Lower lobe of right lung (tissue), 2 donors: ENCODE measurements at places on chromosomes 12 and 14. TPM values are rescaled to one million over a fixed set of nuclear protein-coding genes. Genes with fewer than 3 reads are reported as not detected.
A peak's percentile ranks its signal among the peaks of the same experiment; 100 is the strongest.

GRCh38 chr12:122757568-122757967, 4.9 kb downstream of the DENR start:
- DNase-seq, result no peak

GRCh38 chr12:66636771-66637170, 42.1 kb downstream of the GRIP1 start:
- no peak for DNase-seq

GRCh38 chr12:100720016-100720654, 74.4 kb upstream of the ANO4 start:
- no peak for DNase-seq

DNA sequence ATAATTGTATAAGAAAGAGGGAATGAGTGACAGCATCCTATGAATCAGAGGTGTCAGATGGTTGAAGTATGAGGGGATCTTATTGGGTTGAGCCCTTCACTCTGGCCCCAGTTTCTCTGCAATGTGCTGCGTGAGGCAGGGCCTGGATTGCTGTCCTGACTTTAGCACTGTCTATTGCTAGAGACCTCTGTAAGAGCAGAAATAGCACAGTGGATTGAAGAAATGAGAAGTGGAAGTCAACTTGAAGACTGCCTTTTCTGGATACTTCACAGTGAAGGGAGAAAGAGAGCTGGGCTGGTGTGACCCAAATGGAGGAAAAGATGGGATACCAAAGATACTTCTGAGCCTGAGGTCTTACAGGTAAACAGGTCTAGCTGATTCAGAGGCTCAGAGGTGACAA, 5.8 kb downstream of the ASCL4 start:
- no peak for DNase-seq

DNA sequence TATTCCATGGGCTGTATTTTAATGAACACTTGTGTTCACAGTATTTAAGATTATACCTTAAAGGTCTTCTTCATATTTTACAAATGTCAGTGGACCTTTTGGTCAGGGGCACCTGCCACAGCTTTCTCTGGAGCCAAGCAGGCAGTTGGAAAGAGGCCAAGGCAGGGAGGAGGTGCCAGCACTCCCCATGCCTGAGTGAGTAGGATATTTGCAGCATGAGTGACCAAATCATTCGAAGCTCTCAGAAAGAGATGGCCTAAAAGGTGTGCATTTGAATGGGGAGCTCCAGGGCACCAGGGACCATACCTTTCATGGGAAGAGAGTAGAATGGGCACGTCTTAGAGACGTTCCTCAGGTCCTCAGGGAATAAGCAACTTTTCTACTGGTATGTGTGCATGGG, 121.6 kb downstream of the GPR135 start:
- no peak for DNase-seq

- DNase-seq, result no peak
Observed at GRCh38 chr12:123996581-123996980, 23.6 kb downstream of the ZNF664 start.

DNA sequence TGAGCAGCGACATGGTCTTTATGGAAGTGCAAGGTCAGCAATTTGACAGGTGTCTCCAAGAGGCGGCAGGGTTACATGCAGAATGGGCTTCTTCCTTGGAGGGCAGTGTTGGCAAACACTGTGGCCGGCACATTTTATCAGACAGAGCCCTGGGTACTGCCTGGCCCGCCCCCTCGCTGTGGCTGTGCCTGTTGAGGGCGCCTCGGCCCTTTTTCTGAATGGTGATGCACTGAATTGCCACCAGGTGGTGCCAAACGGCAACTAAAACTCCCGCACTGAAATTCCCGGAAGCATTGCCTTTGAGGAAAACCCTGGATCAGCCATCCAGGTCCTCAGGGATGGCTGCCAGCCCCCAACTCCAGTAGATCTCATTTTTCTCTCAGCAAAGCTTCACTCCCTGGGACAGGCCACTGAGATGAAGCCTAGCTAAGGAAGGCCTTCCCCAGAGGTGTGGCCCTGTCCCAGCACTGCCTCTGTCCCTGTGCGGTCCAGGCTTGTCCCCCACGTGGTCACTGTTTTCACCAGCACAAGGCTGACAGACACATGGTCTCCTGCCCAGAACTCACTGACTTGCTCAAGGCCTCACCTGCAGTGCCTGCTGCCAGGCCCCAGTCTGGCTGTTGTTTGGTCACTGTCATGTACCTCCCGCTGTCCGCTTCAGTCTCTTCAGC, 73.6 kb downstream of the TESC start:
- DNase-seq, result peak; percentile 72

GRCh38 chr12:3670083-3670620, 82.8 kb downstream of the CRACR2A start:
- no peak for DNase-seq

DNA sequence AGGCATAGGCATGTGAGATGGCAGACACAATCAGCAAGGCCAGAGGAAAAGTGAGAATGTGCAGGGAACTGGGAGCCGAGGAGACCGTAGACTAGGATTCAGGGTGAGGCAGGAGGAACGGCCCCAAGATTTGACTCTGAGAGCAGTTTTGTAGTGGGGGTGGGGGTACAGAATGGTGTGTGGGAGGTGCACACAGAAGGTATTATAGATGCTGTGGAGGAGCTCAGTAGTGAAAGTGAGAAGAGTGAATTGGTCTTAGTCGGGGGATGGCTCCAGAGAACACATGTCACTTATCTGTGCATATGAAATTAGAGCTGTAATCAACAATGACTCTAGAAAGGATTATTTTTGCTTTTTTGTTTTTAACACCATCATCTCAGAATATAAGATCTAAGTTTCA, 11.9 kb downstream of the ZNF664 start:
- DNase-seq, result no peak

DNA sequence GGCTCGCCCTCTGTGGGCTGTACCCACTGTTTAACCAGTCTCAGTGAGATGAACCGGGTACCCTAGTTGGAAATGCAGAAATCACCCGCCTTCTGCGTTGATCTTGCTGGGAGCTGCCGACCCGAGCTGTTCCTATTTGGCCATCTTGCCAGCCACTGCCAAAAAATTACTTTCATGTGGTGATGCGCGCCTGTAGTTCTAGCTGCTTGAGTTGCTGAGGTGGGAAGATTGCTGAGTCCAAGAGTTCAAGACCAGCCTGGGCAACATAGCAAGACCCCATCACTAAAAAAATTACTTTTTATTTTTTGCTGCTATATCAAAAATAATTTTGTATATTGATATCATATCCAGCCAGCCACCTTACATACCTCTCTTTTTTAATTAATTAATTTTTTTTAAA, 18.4 kb downstream of the BRMS1L start:
- DNase-seq, result no peak

DNA sequence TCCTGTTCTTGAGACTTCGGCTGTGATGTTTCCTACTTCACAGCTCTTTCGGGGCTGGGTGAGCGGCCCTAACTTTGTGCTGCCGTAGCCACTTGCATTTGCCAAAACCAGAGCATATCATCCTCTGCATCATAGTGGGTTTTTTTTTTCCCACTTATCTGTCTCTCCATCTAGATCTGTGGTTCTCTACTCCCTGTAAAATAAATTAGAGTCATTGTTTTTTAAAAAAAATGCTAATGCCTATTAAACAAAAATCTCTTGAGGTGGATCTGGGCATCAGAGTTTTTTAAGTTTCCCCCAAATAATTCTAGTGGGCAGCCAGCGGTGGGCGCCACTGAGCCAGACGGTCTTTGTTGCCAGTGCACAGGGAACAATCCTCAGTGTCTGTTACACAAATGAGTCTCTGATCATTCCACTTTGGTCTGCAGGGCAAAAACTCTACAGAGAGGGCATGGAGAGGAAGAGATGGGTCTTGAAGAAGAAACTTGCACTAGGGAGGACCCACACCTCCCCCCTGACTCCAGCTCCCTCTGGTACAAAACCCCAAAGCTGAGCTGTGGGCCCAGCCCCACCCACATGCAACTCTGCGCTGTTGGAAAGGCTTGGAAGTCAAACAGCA, 62.4 kb upstream of the BCL2L14 start:
- no peak for DNase-seq

DNA sequence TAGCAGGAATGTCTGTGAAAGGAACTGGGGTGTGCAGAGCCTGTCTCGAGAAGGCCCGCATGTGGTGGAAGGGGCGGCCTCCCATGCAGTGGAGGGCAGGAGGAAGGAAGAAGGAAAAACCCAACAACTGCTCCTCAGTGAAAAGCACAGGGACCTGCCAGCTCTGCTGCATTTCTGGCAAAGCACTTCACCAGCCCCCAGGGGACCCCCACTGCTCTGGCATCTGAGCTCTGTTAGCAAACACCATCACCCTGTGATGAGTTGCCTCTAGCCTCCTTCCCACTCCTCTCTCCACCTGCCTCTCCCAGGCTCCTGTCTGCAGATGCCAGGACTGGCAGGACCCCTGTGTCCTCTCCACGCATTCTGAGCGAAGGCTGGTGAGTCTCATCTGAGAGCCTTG, 69.0 kb upstream of the DDX11 start:
- peak; percentile 14 for DNase-seq

DNA sequence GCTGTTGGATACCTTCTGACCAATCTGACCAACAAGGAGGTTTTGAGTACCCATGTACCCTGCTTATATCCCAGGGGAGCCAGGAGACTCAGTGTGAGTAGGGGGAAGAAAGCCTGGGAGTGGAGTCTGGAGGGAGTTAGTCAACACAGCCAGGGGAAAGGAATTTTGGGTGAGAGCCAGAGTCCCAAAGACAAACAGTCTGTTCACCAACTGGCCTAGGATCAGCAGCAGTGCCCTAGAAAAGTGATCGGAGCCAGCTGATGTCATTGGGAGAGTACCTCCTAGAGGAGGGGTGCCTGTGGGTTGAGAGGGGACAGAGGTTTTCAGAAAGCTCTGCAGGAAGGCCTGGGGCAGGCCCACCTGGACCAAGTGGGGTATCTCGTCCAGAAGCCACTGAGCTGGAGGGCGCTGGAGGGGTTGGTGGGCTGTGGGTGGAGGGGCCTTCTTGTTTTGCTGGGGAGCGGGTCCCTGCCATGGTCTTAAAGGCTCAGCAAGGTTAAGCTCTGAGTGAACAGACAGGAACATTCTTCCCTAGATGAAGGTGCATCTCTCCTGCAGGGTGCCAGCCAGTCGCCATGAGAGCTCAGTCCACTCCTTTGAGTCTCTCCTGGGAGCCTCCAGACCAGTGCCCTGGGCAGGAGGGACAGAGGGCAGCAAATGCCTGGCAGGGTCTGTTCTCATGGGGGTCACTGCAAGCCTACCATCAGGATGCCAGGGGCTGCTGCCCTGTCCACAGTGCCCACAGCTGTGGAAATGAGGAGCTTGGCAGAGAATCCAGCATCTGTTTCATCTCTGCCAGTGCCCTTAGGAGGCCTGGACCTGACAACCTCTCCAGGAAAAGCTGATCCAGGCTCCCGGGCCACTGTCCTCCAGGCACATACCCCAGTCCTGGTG, 63.6 kb downstream of the CHGA start:
- peak; percentile 28 for DNase-seq

GRCh38 chr12:51323966-51324895, at the start of gene BIN2:
Gene BIN2, minus strand, starts transcription at chr12:51324174. Its CDS starts 72 bp downstream, at chr12:51324102.
- DNase-seq, result peak; percentile 85

GRCh38 chr12:53820514-53821306, 68.9 kb upstream of the CISTR start:
- DNase-seq, result no peak

DNA sequence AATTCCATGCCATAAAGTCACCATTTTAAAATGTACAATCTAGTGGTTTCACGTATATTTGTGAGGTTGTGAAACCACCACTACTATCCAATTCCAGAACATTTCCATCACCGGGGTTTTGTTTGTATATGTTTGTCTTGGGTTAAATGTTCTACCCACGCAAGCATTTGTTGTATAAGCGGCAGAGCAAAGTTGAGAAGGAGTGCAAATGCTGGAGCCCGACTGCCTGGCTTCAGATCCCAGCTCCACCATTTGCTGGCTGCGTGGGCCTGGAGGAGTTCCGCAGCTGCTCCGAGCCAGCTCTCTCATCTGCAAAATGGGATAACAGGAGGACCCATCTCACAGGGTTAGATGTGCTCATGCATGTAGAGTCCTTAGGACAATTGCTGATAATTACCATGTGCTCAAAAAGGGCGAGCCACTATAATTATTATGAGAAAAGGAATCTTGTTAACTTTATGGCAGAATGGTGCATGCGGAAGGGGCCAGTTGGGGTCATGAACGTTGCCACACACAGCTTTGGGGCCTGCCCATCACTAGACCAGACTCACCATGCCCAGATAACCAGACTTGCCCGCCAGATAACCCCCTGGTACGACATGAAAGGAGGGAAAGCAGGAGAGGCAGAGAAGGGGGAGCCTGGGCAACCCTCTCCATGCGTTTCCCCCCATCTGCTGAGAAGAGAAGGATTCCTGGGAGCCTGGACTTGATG, 6.4 kb downstream of the ACTN1 start:
- DNase-seq, result no peak

The NRXN3 gene
- 9.0 TPM for total RNA-seq

The PRIMA1 gene
- 3.0 TPM for total RNA-seq

The NABP2 gene
- total RNA-seq, result 20.9 TPM

The C12orf50 gene
- total RNA-seq, result not detected

The GLIPR1L2 gene
- 0.68 TPM for total RNA-seq

The STAB2 gene
- total RNA-seq, result 1.4 TPM

The KLRK1 gene
- 7.5 TPM for total RNA-seq
